Activated CD8-positive, alpha-beta memory T cell treated with anti-CD3 and anti-CD28 coated beads for 48 hours (primary cell): ENCODE measurements at places on chromosomes 11 and 22.

DNA sequence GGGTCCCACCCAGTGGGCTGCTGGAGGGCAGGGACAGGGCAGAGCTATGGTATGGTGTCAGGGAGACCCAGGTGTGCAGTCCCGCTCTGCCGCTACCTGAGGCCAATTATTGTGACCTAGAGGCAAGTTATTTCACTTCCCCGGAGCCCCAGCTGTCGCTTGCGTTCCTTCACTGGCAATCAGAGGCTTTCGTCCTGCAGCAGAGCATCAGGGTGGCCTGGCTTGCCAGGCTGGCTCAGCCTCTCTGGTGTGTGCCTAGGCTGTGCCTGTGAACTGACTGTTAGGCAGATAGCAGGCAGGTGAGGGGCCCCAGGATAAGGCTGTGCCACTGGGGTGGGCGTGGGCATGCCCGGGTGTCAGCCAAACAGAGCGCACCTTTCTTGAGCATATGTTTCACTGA, 31.4 kb downstream of the GLB1L2 start:
- no peak for DNase-seq

GRCh38 chr22:37633089-37633624, 6.3 kb upstream of the SH3BP1 start:
- DNase-seq, result no peak

GRCh38 chr11:12799334-12799835, 125.2 kb downstream of the TEAD1 start:
- no peak for DNase-seq

DNA sequence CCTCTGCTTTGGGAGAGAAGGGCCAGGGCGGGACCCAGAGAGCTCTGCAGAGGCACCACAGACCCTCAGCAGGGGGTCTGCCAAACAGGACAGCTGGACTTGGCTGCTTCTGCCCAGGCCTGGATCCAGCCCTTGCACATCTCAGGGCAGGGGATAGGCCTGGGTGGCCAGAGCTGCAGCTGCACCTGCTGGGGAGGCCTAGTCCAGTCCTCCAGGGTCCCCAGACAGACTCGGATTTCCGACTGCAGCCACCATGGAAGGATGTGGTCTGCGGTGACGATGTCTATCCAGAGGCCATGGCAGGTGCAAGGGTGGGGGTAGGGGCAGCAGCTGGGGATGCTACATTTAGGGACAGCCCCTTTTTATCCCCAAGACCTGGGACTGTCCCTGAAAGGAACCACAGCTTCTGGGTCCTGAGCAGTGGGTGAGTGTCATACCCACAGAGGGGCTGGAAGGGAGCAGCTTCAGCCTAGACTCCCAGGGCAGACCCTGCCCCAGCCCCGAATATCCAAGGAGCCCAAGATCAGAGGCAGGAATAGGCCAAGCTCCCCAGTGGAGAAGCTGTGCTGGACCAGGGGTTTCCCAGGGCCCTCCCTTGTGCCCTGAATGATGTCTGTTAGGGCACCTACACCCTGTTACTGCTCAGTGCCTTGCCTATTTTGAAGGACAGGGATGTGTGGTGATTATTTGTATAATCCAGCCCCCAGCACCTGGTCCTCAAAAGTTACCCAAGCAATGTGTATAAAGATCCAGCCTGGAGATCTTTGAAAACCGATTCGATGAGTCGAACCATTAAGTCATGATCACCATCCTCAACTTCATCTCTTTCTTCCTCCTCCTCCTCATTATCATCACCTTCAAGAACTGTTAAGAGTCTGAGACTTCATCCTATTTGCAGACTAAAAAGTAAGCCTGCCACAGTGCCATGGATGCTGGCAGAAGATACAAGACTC, 2.5 kb upstream of the IGLL5 start:
- DNase-seq, result peak; percentile 45

- DNase-seq, result no peak
These were observed 37.3 kb upstream of the TECTA start for GRCh38 chr11:121063728-121064127.

GRCh38 chr11:61340979-61341378, 8.0 kb downstream of the TKFC start:
- DNase-seq, result no peak

- DNase-seq, result no peak
These were observed 71.5 kb downstream of the TYR start for GRCh38 chr11:89249196-89249595.
